NCI-H2081 treated with DMSO at 0.1 percent for 48 hours (cell line): ENCODE measurements at places on chromosomes 11 and 22.

DNA sequence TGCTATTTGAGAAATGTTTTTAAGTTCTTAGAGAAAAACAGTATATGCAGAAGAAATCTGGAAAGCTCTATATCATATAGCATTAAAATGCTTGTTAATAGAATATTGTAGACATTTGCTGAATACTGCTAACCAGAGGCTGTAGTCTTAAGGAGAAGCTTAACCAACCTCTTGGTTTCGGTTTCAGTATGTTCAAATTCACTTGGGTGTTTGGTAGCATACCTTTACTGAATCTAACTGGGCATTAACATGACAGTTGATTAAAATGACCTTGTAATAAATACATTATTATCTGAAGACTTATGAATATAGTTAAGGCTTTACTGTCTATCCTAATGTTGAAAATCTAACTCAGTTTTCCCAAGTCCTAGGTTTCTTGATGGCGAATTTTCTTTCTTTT lies 5.4 kb downstream of the PCF11 start:
- no peak for DNase-seq

DNA sequence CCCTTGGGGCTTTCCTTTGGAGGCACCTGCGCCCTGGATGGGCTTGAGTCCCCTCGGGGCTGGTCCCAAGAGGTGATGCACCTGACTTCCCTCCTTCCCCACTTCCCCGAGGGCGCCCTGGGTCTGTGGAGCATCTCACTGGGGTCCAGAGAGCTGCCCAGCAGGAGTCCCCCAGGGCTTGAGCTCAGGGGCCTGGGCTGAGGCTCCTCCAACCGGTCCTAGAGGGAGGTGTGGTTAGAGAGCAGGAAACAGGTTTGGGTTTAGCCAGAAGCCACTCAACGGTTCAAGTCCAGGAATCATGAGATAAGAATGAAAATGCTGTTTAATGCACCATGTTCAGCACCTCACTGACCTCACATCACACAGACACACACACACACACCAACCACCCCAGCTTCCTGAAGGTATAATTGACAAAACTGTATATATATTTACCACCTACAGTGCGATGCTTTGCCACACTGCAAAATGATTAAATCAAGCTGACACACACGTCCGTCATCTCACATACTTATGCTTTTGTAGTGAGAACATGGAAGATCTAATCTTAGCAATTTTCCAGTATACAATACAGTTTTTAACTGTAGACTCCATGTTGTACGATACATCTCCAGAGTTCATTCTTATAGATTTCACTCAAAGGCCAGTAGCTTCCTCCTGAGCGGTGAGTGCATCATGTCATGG lies 628 bp upstream of the IGLL1 start:
- no peak for DNase-seq

DNA sequence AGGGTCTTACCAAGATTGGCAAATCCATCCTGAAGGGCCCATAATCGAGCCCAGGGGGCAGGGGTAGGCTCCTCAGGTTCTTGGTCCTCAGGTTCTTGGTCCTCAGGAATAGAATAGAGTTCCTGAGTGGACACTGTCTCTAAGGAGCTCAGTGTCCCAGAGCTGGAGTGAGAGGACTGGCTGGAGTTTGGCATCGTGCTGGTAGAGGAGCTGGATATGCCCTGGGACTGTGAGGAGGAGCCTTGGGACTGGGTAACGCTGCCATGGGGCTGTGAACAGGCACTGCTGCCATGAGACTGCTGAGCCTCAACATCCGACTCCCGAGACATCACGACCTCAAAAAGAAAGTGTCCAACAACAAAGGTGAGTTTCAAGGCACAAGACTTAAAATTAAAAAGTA lies 7.2 kb downstream of the CHEK2 start:
- DNase-seq = no peak

- DNase-seq = no peak
These were observed 1.0 kb upstream of the DRD4 start for GRCh38 chr11:635945-636510.

- no peak for DNase-seq
These were observed 68.7 kb upstream of the WNT7B start for GRCh38 chr22:46045459-46046298.
